ENCODE measurements at places on chromosomes 1 and 21.

DNA sequence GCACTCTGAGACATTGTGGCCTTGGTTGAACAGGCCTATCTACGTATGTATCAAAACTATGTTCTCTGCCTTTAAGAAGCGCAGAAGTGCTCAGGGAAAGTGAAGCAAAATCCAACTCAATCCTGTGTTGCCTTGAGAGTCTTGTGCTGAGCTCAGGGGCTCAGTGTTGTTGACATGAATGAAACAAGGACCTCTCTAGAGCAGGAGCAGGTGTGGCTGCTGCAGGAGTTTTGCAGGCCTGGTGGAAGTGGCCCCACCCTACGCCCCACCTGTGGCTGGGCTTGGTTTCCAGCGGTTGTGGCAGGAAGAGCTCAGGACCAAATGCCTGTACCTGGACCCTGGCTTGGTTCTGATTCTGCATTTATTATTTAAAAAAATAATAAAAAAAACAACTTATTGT, 20.9 kb downstream of the CA6 start:
- no peak for DNase-seq

DNA sequence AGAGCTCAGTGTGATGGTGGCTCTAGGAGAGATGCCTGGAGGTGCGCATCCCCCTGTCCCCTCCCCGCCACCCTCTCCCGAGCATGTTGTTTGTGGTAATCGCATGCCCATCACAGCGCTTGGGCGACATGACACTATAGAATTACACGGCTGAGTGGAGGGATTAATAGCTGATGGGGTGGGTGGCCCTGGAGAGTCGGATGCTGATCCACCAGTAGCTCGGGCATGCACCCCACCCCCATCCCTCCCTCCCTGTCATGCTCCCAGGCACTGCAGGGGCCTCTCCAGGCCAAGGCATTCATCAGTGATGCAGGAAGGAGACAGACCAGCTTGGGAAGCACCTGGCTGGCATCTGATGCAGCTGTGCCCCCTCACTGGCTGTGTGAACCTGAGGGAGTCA, 159.0 kb upstream of the IGSF21 start:
- no peak for DNase-seq

GRCh38 chr1:88650676-88651418, 33.2 kb upstream of the PKN2 start:
- no peak for DNase-seq

- DNase-seq: no peak
Measured at GRCh38 chr1:101290922-101291561, 54.2 kb downstream of the S1PR1 start.

DNA sequence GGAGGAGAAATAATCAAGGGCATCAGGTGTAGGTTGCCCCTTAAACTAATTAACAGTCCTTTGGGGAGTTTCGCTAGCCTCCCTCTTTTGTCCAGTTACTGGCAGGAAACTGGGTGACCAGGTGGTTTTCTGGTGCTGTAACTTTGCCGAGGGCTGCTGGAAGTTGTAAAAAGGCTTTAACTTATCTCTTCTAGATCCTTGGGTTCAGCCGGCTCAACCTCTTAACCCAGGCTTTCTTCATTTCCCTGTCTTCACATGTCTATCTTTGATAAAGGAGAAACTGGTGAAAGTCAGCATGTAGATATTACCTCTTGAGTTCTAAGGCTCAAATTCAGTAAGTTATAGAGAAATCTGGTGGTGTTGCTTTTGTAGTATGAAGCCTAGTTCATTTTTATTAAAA, 289.7 kb upstream of the NRIP1 start:
- DNase-seq: no peak

- no peak for DNase-seq
Measured at GRCh38 chr1:157073944-157074685, 25.5 kb downstream of the ETV3L start.

- no peak for DNase-seq
Measured at GRCh38 chr1:206878456-206878855, 13.0 kb downstream of the IL20 start.

GRCh38 chr1:30104551-30104950, 618.8 kb downstream of the MATN1 start:
- no peak for DNase-seq

DNA sequence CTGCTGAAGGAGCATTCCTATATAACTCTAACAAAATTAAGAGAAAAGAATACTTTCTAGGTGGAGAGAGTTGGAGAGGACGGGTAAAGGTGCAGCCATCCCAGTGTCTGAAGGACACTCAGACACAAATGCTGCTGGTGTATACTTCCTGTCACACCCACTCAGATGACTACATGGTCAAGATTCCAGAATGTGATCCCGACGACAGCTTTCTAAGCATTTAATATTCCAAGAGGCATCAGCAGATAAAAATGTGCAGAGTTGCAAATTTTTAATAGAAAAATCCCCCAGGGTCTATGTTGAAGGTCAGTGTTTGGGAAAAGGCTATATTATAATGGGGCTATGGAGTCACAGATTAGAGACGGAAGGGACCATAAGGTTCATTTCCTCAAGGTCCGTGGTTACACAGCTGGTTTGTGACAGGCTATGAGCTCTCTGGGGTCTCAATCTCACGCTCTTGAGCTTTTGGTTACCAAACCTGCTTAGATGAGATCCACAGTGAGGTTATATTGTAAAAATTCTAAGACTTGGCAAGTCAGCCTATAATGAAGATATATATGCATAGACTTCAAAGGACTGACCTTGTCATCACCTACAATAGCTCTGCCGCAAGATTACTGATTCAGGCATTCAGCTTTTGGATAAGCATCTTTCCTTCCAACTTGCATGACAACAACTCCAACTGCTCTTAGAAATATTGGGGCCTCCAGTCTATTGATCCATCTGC, 35.1 kb downstream of the ZNF281 start:
- DNase-seq: no peak

DNA sequence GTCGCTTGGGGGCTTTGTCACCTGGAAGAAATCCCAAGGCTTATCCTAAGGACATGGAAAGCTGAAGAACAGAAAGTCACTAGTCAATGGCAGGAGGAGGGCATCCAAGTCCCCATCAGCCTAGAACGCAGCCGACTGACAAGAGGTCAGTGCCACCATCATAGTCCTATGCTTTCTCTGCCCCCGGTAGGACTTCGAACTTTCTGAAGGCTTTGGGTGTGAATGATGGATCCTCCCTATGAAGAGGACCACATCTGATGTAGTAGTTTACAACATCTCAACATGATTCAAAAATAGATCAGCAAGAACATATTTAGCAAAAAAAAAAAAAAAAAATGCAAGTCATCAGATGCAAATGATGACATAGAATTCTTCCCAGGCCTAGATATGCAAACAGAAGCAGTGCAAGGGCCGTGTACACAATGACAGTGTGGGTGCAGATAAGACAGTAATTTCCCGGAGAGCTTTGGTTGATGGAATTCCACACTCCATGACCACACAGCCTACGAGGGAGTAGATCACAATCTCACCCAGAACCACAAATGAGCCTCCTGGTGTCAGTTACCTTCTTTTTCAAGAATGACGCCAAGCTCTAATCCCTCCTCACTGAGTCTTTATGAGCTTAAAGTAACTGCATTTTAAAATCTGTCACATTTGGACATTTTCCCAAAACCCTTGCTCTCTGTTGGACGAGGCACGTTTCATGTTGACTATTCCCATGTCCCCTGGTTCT, 88.2 kb downstream of the PSMG1 start:
- no peak for DNase-seq

DNA sequence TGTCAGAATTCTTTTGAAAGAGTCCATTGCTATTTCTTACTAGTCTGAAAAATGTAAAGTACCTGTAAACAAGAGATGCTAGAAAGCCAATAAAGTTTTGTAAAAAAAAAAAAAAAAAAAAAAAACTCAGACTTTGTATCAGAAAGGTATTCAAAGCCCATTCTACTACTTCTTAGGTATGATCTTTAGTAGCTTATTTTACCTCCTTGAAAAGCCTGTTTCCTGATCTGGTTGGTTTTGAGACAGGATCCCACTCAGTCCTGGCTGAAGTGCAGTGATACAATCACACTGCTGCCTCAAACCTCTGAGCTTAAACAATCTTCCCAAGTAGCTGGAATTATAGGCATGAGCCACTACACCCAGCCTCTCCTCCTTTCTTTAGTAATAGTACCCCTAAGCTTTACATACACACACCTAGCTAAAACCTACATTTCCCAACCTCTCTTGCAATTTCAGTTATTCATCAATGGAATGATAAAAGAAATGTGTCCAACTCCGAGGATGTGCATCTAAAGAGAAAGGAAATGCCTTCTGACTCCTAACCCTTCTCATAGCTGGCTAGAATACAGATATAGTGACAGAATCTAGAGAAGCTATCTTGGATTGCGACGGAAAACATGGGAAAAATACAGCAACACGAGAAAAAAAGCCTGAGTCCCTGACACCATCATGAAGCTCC, 30.6 kb downstream of the EPS15 start:
- no peak for DNase-seq

DNA sequence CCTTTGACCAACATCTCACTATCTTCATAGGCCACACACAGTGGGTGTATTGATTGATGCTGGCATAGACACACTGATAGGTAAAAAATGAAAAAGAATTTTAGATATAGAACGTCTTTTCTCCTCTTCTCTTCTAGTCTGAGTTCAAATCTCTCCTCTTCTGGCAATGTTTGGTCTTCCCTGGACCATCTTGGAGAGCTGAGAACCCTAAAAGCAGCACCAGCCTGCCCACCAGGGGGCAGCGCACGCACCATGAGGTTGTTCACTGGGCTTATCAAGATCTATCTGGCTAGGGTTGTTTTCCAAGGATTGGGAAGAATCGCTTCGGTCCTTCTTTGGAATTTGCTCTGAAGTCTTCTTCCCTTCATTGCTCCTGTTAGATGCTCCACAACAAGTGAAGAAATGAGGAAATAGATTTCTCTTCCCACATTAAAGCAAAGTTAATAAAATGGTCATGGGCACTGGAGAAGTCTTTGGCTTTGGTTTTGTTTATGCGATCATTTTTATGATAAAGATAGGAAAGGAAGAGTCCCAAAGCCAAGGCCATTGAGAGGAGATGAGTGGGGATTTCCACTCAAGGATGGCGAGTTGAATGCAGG, 104.0 kb upstream of the OLIG2 start:
- DNase-seq: no peak

- DNase-seq: no peak
Measured at GRCh38 chr1:4594286-4594991, 60.0 kb upstream of the AJAP1 start.
